ENCODE measurements at places on chromosomes 5 and 9.

GRCh38 chr5:6692906-6693305 is 20.3 kb upstream of the TENT4A start:
- no peak for DNase-seq

DNA sequence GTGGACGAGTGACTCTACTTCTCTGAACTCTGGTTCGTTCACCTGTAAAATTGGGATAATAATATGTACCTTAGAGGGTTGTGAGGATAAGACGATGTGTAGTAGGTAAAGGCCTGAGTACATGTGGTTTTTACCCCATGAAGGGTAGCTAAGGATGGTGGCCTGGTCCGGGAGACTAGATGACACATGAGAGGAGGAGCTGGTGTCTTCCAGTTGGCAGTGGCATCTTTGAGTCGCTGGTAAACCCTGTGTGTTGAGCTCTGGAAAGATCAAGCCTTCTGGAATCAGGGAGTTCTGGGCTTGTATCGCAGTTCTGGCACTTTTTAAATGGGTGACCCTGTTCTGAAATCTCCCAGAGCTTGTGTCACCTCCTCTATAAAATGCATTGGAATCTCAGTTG is 166.4 kb upstream of the ZNF618 start:
- DNase-seq: no peak

DNA sequence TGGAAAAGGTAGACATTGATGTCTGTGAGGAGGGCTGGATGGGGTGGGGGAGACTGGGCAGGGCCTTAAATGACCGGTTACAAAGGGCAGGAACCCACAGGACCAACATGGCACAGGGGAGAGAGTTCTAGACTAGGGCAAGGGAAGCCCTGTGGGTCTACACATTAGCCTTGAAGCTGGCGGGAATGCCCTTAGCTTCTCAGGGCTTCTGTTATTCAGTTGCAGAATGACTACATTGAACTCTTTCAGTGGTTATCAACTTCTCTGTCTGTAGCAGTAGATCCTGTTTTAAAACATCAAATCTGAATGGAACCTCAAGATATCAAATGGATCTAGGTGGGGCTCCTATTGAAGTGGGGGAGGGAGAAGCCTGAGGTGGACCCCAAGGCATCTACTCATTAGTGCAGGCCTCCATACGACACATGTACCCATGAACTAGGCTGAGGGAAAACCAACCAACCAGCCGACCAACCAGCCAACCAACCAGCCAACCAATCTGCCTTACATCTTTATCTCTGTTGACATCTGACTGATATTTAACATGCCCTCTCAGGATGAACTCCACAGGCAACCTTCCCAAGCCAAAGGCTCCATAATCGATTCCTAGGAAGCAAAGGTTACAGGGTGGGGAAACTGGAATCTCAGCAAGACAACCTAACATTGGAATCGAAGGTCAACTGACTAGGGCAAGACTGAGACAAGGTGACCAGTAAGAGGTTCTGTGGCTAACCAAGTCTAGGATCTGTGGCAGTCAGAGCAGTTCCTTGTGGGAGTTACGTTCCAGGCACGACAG is 48.3 kb downstream of the DAP start:
- no peak for DNase-seq

DNA sequence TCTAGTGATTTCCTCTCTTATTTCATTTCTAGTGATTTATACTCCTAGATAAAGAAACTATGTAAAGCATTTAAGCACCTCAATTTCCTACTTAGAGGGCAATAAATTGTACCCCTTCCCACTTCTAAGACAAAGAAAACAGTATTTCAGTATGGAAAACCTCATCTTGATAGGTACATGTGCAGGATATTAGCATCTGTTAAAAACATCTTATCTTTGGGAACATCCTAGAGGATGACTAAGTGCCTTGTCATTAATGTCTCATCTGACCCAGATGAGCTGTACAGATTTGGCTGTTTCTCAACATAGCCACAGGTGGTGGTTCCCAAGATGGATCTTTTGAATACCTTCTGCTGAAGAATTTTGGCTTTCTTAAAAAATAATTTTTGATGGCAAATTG is 5.7 kb downstream of the MEGF10 start:
- DNase-seq: no peak
